ENCODE measurements at places on chromosomes 7 and 10.

- DNase-seq, result no peak
These were observed 489.6 kb downstream of the TNS3 start for GRCh38 chr7:47092336-47092735.

GRCh38 chr7:136868496-136869000 lies at the start of gene CHRM2:
Gene CHRM2, plus strand, starts transcription at chr7:136868652. Its CDS starts 146,214 bp downstream, at chr7:137014866.
- no peak for DNase-seq

GRCh38 chr10:116049158-116049973 lies 223.6 kb downstream of the GFRA1 start:
- no peak for DNase-seq

GRCh38 chr7:2459674-2460073 lies 16.5 kb downstream of the GRIFIN start:
- no peak for DNase-seq

DNA sequence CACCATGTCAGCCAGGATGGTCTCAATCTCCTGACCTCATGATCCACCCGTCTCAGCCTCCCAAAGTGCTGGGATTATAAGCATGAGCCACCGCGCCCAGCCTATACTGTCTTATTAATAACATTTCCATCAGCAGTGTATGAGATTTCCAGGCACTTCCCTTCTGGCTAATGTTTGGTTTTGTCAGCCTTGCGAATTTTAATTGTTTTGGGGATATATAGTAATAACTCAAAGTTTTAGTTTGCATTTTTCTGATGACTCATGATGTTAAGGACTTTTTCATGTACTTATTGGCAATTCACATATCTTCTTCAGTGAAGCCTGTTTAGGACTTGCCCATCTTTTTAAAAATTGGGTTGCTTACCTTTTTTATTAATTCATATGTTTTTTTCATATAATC lies 76.0 kb downstream of the TMEM270 start:
- DNase-seq, result no peak

GRCh38 chr7:101319401-101319800 lies 2.2 kb downstream of the IFT22 start:
- DNase-seq, result no peak

DNA sequence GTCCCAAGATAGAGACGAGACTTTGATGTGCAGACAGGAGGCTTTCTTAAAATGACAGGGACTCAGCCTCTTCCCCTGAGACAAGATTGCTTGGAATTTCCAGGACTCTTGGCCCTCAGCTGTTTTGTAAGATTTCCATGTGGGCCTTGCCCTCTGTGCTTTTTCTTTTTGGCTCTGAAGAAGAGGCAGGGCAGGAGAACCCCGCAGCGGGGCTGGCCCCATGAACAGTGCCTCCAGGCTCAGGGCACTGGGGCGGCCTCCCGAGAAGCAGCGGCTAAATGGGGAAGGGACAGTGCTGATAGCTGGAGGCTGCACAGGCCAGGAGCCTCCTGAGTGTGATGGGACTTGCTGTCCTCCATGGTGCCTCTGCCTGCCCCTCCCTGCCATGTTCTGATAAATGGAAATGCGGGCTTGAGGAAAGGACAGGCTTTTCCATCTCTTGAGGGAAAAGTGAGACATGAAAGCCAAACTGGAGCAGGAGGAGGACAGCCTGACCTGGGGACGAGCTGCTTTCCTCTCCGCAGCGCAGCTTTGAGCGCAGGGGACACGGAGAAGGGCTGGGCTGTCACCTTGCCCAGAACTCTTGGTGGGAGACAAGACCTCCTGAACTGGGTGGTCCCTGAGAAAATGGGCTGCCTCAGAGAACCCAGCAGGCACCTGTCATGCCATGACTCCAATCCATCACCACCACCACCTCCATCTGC lies 12.1 kb downstream of the SAP25 start:
- no peak for DNase-seq

- DNase-seq, result no peak
These were observed 5.8 kb downstream of the MINDY4 start for GRCh38 chr7:30776971-30777370.

DNA sequence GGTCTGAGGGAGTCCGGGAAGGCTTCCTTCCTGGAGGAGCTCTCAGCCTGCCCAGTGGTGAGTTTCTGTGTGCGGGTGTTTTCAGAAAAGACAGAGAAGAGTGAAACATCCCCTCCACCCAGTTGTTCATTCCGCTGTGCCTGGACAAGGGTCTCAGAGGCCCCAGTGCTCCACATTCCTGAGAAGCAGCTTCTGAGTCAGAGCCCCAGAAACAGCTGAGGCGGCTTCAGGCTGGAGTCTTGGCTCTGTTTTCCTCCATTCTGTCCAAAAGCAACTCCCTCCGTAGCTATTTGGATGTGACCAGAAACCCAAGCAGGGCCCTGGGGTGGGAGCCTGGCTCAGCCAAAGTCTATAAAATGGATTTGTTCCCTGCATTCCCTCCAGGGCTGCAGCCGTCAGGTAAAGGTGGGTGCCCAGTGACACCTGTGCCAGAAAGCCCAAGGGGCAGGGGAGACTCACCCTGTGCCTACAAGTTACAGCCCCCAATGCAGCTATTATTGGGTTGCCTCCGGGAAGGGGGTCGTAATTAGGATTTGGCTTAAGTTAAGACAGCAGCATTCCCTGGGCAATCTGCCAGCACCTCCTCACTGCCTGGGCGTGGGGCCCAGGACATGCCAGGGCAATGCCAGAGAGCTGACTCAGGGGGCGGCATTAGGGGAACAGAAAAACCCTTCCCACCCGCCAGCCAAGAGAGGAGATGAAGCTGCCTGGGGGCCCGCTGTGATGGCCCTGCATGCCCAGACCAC lies 13.1 kb upstream of the CAMK2G start:
- DNase-seq, result peak; percentile 61

- no peak for DNase-seq
These were observed 91.4 kb downstream of the PPP1R3C start for GRCh38 chr10:91541481-91541880.

GRCh38 chr10:94320285-94320914 lies 42.3 kb downstream of the NOC3L start:
- DNase-seq, result peak; percentile 88

DNA sequence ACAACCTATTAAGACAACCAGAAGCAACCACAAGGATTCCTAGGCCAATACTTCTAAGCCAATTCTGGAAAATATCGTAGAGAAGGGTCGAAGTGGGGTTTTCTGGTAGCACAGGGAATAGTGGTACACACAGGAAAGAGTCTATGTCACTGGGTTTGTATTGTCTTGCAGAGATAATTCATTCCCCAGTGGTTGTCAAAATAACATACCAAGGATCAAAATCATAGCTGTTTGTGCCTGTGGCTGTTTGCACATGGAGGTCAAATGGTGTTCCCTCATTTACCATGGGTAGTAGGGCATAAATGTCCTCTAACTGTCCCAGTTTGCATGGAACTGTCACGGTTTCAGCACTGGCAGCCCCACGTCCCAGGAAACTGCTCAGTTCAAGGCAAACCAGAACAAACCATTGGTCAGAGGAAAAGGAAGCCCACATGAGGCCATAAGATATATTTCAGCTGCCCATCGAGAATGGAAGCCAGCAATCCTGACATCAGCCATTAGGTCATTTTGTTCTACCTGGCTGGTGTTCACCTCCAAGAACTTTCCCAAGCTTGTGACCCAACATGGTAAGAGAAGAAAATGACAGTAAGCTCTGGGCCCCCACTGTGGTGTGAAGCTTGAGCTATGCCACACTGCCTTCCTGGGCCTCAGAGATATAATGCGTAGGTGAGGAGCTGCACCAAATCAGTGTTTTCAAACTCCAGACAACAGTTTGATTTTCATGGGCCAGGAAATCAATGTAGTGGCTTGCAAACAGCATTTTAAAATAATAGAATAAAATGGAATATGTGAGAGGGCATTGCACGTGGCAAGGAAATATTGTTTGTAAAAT lies 53.9 kb upstream of the NFE2L3 start:
- DNase-seq, result no peak

All from HT-29 (cell line).